ENCODE measurements at places on chromosomes 4 and X. TPM values are rescaled to one million over a fixed set of nuclear protein-coding genes. Genes with fewer than 3 reads are reported as not detected.

DNA sequence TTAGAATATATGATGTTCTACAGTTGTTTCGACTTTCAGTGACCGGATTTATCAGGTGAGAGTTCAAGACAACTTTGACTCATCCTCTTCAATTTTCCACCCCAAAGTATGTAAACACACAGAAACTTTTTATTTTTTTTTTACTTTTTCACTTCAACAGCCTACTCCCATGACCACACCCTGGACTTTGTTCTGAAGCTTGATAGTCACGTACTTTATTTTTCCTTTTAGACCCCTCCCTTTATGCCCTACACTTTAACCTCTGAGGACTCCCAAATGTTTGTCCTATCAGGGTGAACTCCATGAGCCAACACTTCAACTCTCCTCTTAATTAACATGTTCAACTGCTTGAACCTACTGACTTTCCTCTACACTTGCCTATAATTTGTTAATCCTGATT is 2.5 kb upstream of the DDX60 start:
- peak overlapping the region; percentile 1 for H3K4me3 ChIP-seq
- peaks cover 5% of the 10 kb centered on the region for H3K27me3 ChIP-seq
- DNase-seq = no peak
- H3K27ac ChIP-seq = no peak overlapping the region
- H3K36me3 ChIP-seq = no peaks in the 10 kb centered on the region

DNA sequence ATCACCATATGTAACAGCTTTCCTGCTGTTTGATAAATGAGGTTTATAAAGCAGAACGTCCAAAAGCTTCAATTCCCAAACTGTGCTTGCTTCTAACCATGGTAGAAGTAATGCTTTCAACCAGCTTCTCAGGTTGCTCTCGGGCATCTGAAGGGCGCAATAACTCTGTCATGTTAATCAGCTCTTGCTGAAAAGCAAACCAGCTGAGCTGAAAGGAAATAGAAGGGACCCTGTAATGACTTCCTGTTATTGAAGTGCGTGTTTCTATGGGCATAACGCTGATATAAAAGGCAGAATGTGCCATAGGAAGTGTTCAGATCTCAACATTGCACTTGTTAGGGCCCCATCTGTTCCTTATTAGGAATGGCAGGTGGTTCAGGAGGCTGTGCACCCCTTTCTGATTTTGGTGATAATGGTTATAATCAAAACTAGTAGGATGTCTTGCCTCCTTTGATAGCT is 21.2 kb downstream of the HERC3 start:
- H3K27ac ChIP-seq = no peak overlapping the region
- no peaks in the 10 kb centered on the region for H3K27me3 ChIP-seq
- peaks cover 5% of the 10 kb centered on the region for H3K36me3 ChIP-seq
- H3K4me1 ChIP-seq = peaks cover 5% of the 10 kb centered on the region
- H3K4me3 ChIP-seq = no peak overlapping the region
- DNase-seq = no peak

- H3K36me3 ChIP-seq = no peaks in the 10 kb centered on the region
- no peak overlapping the region for H3K4me3 ChIP-seq
- peaks cover 13% of the 10 kb centered on the region for H3K4me1 ChIP-seq
Measured at GRCh38 chr4:174217273-174218126, 66.0 kb downstream of the FBXO8 start.

Gene STAG2
- total RNA-seq = 70.7 TPM

DNA sequence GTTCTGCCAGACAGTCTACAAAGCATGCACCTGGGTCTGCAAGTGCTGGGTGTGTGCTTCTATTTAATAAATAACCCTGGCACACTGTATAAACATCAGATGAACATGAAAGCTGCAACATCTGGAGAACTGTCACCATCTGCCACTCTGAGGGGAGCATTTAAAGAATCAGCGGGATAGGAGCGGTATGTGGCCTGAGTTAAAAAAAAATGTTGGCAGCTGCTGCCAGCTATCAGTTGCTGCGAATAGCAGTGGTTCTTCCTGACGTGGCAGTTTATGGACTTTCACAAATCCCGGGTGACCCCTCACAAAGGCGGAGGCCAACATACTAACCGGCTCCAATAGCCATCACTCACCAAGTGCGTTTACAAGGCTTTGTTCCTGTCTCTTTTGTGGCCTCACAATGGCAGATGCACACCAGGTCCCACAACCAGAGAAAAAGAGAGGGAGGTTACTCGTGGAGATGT is 95.1 kb downstream of the RASL11B start:
- peak overlapping the region; percentile 93 for H3K27ac ChIP-seq
- H3K4me3 ChIP-seq = peak overlapping the region; percentile 62
- DNase-seq = no peak
- H3K4me1 ChIP-seq = peaks cover 54% of the 10 kb centered on the region
- no peaks in the 10 kb centered on the region for H3K27me3 ChIP-seq

Gene ZNF630
- 2.1 TPM for total RNA-seq

DNA sequence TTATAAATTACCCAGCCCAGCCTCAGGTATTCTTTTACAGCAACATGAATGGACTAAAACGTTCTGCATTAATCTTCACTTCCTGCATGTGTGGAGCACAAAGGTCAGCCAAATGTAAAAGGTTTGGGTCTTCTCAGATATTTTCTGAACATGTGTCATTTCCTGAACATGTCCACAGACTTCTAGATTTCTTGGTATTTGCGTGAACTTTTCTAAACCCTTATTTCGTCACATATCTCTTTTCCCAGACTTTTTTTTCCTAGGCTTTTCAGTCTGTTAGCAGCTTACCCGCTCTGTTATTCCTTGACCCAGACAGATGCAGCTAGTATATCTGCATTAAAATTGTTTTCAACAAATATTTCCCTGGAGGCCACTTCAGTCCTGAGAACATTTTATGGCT is 57.3 kb upstream of the USP51 start:
- no peaks in the 10 kb centered on the region for H3K4me1 ChIP-seq
- no peaks in the 10 kb centered on the region for H3K36me3 ChIP-seq
- no peak for DNase-seq
- H3K27me3 ChIP-seq = peaks cover 3% of the 10 kb centered on the region
- no peak overlapping the region for H3K27ac ChIP-seq
- H3K4me3 ChIP-seq = no peak overlapping the region

DNA sequence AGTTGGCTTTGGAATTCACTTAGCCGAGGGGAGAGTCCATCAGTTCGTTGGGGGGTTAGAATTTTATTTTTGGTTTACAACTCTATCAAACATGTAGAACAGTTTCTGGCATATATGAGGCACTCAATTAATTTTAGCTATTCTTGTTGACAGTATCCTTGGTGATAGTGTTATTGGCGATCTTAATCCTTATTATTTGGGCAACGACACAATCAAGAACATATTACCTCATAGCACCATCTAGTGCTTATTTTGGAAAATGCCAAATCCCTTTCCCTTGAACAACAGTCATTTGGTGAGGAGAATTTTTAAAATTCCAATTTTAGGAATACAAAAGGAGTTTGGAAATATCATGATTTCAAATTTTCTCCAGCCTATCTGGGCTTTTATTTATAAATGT is 17.9 kb upstream of the PGRMC1 start:
- H3K4me3 ChIP-seq = no peak overlapping the region
- peaks cover 5% of the 10 kb centered on the region for H3K4me1 ChIP-seq
- DNase-seq = no peak
- no peaks in the 10 kb centered on the region for H3K27me3 ChIP-seq

Gene ADAMTS3
- 2.7 TPM for total RNA-seq

DNA sequence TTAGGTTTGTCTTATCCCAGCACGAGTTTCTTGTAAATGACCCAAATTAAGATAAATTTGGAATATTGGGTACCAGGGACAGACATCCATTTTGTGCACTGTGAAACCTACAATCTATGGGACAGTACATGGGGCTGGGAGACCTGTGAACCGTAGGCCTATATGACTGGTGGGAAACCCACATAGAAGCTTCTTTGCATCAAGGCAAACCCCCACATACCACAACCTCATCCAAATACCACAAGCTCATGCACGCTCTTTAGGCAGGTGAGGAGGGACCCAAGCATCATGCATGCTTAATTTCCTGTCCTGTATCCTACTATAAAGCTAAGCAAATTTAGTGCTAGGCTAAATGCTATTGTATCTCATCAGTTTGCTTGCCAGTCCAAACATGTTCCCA is 47.8 kb downstream of the NIPAL1 start:
- no peaks in the 10 kb centered on the region for H3K27me3 ChIP-seq
- H3K4me3 ChIP-seq = no peak overlapping the region
- no peak for DNase-seq
- peaks cover 5% of the 10 kb centered on the region for H3K36me3 ChIP-seq
- H3K4me1 ChIP-seq = peaks cover under 1% of the 10 kb centered on the region

- DNase-seq = no peak
- no peaks in the 10 kb centered on the region for H3K36me3 ChIP-seq
- H3K27ac ChIP-seq = no peak overlapping the region
Measured at GRCh38 chr4:108483650-108484049, 136.7 kb upstream of the RPL34 start.

Gene FGF13
- 81.1 TPM for total RNA-seq

Gene SFRP2
- 203 TPM for total RNA-seq

Gene LEF1
- 62.1 TPM for total RNA-seq

- H3K4me1 ChIP-seq = no peaks in the 10 kb centered on the region
- H3K36me3 ChIP-seq = peaks cover 50% of the 10 kb centered on the region
- H3K27ac ChIP-seq = no peak overlapping the region
- no peaks in the 10 kb centered on the region for H3K27me3 ChIP-seq
- no peak overlapping the region for H3K4me3 ChIP-seq
Measured at GRCh38 chrX:131703646-131704045, 159.8 kb downstream of the OR13H1 start.

DNA sequence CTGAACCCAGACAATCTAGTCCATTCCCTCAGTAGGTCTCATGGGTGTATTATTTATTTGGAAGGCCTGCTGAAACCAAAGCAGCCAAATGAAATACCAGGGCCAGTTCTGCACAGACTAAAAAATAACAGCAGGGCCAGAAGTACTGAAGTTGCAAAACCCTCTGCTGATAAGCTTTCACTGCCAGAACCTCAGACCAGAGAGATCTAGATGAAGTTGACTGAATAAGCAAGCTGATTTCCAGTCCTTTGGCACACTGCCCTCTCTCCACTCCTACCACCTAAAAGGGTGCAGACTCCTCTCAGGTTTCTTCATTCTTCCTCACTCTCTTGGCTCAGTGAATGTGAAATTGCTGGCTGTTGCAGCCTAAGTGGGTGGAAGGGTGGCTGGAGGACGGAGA is 276.7 kb upstream of the KLF3 start:
- peaks cover 23% of the 10 kb centered on the region for H3K4me1 ChIP-seq
- DNase-seq = no peak
- H3K4me3 ChIP-seq = no peak overlapping the region
- no peaks in the 10 kb centered on the region for H3K27me3 ChIP-seq
- H3K36me3 ChIP-seq = peaks cover 11% of the 10 kb centered on the region

Gene VEGFC
- total RNA-seq = 3.1 TPM

GRCh38 chr4:112931001-112931400 is 118.5 kb upstream of the ANK2 start:
- no peak overlapping the region for H3K4me3 ChIP-seq
- H3K36me3 ChIP-seq = no peaks in the 10 kb centered on the region
- H3K27ac ChIP-seq = no peak overlapping the region
- peaks cover 18% of the 10 kb centered on the region for H3K4me1 ChIP-seq
- no peak for DNase-seq

DNA sequence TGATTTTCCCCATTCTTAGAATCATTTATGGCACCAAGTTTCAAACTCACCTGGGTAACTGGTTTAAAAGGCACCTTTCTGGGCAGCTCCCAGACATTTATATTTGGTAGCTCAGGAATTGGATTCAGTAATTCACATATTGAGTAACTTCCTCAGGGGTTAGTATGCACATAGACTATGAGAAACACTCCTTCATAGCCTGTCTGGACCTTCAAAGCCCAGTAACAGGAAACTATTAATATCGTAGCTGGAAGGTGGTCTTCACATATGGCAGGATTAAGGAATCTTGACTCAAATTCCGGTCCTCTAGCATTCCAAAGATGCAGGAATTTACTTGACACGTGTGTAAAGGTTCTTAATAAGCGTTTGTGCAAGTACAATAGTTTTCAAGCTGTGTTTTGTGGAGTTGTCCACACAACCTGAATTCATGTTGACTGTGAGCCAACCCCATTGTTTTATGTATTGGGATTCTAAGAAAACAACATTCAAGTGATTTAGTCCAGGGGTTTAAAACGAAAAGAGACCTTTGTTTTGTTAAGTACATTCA is 78.4 kb downstream of the PLS3 start:
- no peaks in the 10 kb centered on the region for H3K27me3 ChIP-seq
- no peak for DNase-seq
- H3K4me1 ChIP-seq = peaks cover 29% of the 10 kb centered on the region
- no peak overlapping the region for H3K4me3 ChIP-seq
- H3K27ac ChIP-seq = no peak overlapping the region

Gene AIFM1
- total RNA-seq = 53.9 TPM

- no peak overlapping the region for H3K27ac ChIP-seq
- no peak for DNase-seq
- peaks cover 2% of the 10 kb centered on the region for H3K36me3 ChIP-seq
- H3K27me3 ChIP-seq = no peaks in the 10 kb centered on the region
- no peaks in the 10 kb centered on the region for H3K4me1 ChIP-seq
- no peak overlapping the region for H3K4me3 ChIP-seq
Measured at GRCh38 chrX:95953564-95953963, 731.1 kb upstream of the DIAPH2 start.

DNA sequence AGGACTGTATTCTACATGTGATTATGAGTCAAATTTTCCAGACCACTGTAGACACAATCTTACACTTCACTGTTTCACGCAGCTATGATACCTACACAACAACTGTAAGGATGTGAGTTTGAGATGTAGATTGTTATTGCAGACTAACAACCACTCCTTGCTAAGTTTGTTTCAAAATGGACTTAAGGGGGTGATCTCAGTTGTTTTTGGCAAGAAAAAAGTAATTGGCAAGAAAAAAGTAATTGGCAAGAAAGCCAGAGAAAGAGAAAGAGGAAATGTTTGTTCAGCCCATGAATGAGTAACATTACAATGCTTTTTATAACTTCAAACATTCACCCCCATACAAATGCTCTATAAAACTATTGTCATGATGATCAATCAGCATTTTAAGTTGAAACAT is 466.4 kb downstream of the DMD start:
- no peaks in the 10 kb centered on the region for H3K27me3 ChIP-seq
- H3K36me3 ChIP-seq = no peaks in the 10 kb centered on the region
- DNase-seq = no peak
- no peak overlapping the region for H3K27ac ChIP-seq
- H3K4me1 ChIP-seq = no peaks in the 10 kb centered on the region

DNA sequence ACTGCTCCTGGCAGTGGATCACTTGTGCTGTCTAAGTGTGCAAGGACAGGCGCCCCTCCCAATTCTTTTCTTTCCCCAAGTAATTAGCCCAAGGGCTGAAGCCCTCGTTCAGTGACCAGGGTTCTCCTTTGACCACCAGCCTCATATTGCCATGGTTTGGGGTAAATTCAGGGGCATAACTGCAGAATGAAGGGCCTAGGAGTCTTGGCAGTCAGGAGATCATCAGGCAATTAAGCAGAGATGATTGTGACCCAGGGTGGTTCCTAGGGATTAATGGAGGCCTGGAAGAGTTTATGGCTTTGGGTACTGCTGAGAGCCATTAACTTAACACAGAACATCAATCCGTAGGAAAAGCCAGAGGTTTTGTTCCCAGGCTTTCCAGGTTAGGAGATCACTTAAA is 170.7 kb downstream of the PTTG2 start:
- peaks cover 59% of the 10 kb centered on the region for H3K4me1 ChIP-seq
- H3K27me3 ChIP-seq = no peaks in the 10 kb centered on the region
- H3K4me3 ChIP-seq = no peak overlapping the region
- no peak for DNase-seq
- H3K36me3 ChIP-seq = peaks cover 13% of the 10 kb centered on the region

Gene RBM47
- total RNA-seq = 0.48 TPM

Data from neural crest cell (in vitro differentiated cells).